NCI-H1436 treated with DMSO at 0.1 percent for 48 hours (cell line): ENCODE measurements at places on chromosomes 13 and 19.

DNA sequence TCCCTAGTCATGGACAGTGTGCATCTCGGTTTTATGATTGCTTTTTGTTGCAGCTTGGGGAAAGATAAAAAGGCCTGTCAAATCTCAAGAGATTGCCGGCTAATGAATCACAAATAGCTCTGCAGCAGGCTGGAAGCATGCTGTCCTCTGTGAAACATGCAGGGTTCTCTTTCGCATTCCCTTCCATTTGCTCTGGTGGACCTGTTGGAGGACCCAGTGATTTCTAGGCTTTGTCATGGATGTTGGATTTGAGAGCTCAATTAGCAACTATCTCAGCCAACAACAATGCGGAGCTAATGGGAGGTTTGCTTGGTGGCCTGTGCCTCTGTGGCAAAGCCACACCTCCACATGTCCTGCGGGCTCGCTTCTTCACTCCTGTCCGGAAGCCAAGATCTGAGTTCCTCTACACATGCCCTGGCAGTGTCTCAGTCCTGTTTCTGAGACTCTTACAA, 418.1 kb upstream of the ARGLU1 start:
- no peak for DNase-seq

DNA sequence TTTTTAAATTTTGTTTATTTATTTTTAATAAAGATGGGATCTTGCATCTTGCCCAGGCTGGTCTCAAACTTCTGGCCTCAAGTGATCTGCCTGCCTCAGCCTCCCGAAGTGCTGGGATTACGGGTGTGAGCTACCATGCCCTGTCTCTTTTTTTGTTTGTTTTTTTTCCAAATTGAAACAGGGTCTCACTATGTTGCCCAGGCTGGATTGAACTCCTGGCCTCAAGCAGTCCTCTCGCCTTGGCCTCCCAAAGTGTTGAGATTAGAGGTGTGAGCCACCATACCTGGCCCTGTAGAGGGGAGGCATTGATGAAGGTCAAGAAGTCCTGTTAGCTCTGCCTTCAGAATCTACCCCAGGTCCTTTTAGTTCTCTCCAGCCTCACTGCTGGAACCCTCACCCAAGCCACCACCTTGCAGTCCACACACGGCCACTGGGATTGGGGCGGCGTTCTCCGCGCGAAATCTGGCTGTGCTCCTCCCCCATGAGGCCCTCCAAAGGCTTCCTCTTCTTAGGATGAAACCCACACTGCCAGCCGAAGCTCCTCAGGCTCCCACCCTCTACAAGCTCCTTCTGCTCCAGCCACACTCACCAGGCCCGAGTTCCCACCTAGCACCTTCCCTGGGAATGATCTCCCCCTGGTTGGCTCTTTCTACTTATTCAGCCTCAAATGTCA, 34.9 kb downstream of the ACTN4 start:
- DNase-seq = no peak

- no peak for DNase-seq
Observed at GRCh38 chr13:80009760-80010159, 331.2 kb downstream of the SPRY2 start.

- no peak for DNase-seq
Observed at GRCh38 chr13:76913898-76914297, 27.7 kb upstream of the KCTD12 start.

DNA sequence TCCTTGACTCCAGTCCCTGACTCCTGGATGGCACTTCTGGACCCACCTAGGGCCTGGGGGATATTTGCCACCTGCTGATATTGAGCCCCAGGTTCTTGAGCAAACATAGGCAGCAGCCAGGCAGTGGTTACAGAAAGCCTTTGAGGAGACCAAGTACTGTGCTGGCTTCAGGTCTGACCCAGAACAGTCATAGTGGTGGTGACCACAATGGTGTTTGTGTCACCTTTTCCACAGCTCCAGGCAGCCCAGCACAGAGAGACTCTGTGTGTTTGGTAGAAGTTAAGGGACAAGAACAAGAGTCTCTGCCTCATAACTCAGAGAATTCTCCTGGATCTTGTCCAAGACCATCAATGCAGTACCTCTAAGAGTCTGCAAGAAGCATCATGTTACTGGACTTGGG, 14.6 kb upstream of the CLC start:
- no peak for DNase-seq

GRCh38 chr19:17450264-17451075, 2.0 kb upstream of the TMEM221 start:
- no peak for DNase-seq

DNA sequence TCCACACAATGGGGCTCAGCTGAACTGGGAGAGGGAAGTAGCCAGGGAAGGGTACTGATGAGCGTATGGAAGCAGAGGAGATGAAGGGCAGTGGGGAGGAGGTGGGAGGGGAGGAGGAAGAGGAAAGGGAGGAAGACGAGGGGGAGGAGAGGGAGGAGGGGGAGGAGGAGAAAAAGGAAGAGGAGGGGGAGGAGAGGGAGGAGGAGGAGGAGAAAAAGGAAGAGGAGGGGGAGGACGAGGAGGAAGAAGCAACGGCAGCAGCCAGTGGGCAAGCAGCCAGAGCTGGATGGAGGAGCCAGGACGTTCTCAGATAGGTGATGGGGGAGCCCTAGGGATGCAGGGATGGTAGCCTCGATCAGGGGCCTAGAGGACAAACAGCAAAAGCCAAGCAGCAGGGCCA, 5.6 kb downstream of the CERS4 start:
- no peak for DNase-seq
